OCI-LY7 (cell line): ENCODE measurements at places on chromosomes 6 and 20.

- no peak for DNase-seq
Observed at GRCh38 chr6:149139782-149140136, 177.8 kb upstream of the TAB2 start.

DNA sequence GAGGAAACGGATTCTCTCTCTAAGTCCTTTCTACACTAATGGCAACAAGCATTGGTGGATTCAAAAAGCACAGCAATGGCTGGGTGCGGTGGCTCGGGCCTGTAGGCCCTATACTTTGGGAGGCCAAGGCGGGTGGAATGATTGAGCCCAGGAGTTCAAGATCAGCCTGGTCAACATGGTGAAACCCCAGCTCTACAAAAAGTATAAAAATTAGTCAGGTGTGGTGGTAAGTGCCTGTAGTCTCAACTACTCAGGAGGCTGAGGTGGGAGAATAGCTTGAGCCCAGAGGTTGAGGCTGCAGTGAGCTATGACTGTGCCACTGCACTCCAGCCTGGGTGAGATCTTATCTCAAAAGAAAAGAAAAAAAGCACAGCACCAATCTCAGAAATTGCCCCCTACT is 19.3 kb downstream of the PAQR8 start:
- DNase-seq, result no peak

DNA sequence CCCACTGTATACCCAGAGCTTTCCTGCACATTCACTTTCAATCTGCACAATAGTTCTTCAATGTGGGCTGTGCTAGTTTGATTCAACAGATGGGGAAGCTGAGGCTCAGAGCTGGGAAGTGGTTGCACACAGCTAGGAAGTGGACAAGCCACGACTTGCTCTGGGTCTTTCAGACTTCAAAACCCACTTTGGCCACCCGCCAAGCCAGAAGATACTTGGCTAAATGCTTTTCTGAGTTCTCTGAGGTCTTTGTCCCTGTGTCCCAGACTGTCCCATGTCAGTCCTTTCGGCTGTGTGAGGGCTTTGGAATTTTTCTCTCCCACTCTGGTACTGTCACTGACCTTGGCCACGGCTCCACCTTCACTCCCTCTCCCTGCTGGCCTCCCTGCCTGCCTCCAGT is 10.6 kb downstream of the PDYN start:
- no peak for DNase-seq

DNA sequence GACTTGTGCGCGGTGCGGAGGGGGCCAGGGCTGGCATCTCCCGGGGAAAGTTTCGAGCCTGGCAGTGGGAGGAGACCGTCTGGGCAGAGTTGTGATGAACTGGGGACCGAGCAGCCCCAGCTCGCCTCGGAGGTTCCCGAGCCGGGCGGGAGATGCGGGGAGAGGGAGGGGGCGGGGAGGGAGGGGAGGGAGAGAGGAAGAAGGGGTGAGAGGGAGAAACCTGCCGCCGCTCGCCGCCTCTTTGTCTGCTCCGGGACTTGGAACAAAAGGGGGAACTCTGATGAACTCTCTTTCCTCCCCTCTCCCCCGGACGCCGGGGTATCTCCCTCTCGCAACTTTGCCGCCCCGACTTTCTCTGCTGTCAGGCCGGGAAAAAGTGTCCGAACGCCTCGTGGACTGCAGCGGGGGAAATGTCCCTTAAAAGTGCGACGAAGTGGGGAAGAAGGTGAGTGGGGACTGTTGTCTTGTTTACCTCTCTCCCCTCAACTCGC is 72.7 kb downstream of the SOX4 start:
- no peak for DNase-seq
